Fibroblast of the conjunctiva (primary cell): ENCODE measurements at places on chromosomes 2 and 18.

DNA sequence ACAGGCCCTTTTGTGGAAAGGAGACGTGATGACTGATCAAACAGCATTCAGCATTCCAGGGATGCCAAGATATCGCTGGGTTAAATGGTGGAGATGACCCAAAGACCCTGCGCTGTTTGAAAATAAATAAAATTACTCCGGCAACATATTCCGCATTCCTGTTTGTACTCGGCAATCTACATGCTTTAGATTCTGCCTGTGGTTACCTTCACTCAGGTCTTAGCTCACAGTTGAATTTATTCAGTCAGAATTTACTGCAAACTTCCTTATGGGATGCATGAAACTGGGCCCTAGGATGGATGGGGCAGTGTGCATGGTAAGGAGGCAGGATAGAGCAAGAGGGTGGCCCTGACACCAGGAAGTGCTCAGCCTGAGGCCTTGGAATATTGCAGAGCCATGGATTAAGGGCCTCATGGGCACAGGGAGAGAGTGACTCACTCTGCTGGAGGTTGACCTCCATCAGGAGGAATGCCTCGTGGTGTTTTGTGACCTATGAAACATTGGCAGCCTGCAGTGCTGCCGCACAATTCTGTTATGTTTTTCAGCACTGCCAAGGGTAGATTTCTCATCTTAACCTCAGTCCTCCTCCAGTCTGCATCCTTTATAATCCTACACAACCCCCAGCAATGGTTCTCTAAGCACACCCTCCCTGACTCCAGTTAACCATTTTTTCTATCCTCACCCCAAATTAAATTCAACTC, 321.4 kb downstream of the IRS1 start:
- DNase-seq, result peak; percentile 81

DNA sequence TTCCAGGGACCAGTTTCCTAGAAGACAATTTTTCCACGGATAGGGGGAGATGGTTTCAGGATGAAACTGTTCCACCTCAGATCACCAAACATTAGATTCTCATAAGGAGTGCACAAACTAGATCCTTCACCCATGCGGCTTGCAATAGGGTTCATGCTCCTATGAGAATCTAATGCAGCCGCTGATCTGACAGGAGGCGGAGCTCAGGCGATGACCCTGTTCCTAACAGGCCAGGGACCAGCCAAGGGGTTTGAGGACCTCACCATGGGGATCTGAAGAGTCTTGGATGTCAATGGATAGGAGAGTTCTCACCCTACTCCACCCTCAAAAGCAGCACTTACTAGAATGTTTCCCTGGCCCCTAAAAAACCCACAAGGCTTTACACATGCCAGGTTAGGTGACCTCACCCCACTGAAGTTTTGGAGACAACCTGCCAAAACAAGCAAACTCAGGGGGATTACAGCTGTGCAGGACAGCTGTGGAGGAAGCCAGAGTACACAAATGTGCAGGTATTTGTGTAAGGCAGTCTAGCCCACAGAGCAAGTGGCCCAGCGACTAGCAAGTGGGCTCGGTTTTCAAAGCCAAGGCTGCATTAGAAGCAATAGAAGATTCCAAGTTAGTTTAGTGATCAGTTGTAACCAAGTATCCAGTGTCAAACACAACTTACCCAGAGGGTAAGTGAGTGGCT, 3.9 kb downstream of the EVA1A start:
- DNase-seq, result no peak

DNA sequence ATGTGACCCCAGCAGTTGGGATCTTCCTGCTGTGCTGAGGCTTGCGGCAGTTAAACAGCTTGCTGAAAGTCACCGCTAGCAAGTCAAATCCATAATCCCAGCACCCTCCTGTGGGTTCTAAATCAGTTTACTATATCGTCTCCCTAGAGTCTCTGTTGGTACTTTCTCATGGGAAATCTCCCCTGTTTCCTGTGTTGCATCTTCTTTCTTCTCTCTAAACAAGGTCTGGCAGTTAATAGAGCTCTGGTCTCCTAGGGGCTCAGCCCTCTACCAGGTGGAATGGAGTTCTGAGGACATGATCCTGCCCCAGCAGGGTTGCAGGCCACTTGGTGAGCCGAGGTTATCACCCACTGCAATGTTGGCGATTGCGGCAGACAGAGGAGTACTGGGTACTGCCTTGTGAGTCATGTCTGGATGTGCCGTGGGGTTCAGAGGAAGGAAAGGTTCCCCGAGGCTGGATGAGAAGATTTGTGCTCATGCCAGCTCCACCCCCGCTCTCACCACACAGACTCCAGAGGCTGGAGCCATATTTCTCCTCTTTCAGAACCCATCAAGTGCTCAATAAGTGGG, 59.4 kb upstream of the SIX2 start:
- no peak for DNase-seq

DNA sequence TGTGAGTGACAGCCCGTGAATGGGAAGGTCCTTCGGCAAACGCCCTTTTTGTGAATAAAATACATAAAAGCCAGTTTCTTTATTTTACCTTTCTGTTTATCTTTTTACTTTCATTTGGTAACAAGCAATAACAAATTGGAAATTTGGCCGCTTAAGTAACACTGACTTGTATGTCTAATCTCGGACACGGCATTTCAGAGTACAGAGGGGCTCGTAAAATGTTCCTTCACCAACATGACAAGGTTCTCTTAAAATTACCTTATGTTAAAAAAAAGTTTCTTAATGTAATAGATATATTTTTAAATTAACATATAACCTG, 558 bp upstream of the NEMP2 start:
- DNase-seq, result no peak

DNA sequence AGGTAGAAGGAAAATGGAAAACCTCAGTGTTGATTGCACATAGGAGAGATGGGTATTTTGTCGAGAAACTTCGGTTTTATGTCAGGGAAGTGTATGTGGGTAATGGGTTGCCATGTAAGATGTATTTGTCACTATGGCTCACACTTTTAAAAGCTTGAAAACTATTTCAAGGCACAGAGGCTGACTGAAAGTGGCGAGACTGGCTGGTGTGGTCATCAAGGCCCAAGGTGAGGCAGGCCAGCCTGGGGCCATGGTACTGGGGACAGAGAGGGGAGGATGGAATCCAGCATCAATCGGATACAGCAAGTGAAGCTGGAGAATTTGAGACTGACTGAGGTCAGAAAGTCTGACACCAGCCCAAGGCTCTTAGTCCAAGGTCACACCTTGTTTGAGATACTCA, 77.2 kb upstream of the MCFD2 start:
- no peak for DNase-seq

DNA sequence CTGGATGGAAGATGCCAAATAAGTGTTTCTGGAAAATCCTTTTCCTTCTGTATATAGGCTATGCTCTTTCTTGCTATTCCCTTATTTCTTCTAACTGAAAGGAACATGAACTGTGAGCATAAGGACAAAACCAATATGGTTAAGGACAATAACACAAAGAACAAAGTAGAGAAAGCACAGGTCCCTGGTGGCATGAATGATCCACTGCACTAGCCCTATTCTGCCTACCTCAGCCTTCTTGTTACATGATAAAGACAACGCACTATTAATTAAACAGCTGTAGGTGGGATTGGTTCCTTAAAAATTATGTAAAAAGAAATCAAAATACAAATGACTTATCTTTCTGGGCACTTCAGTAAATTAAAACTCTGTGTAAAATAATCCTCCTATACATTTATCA, 1.9 kb upstream of the WDR75 start:
- no peak for DNase-seq

DNA sequence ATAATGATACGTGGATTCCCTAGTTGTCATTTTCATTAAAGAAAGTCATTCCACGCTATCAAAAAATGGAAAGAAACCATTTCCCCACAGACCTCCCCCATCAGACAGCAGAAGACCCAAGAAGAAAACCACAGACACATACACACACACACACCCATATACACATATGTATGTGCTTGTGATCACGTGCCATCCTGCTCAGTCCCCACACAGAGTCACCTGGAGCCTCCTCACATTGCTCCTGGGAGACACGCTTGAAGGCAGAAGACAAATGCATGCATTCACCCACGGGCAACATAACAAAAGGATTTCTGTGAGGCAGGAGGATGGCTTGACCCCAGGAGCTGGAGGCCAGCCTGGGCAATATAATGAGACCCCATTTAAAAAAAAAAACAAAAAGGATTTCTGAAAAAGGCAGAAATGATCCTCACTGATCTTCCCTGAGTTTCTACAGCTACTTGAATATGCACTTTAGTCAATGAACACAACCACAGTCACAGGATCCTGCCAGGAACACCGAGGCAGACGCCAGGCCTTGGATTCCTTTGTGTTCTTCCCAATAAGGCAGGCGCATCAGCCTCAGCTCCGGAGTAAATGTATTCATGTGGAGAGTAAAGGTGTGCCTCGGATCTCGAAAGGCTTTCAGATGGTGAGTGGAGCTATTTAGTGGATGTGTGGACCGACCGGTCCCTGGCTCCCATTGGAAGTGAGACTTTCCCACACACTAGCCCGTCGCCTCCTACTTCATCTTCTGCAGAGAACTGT, 21.0 kb downstream of the TGFBRAP1 start:
- DNase-seq, result no peak
